ENCODE measurements at places on chromosomes 2 and 18. TPM values are rescaled to one million over a fixed set of nuclear protein-coding genes. Genes with fewer than 3 reads are reported as not detected.

BCL2 gene
- total RNA-seq: 0.40 TPM

R3HDM1 gene
- 23.8 TPM for total RNA-seq

POTEF gene
- total RNA-seq: not detected

LYG2 gene
- not detected for total RNA-seq

CRYBA2 gene
- not detected for total RNA-seq

AGXT gene
- total RNA-seq: not detected

IL36G gene
- total RNA-seq: not detected

KIF5C gene
- total RNA-seq: 0.32 TPM

GCG gene
- total RNA-seq: not detected

DSC1 gene
- total RNA-seq: not detected

ERBB4 gene
- total RNA-seq: not detected

ALLC gene
- total RNA-seq: not detected

TUBA3E gene
- 0.78 TPM for total RNA-seq

MAP3K19 gene
- not detected for total RNA-seq

DSC2 gene
- 0.86 TPM for total RNA-seq
